ENCODE measurements at places on chromosomes 12 and 14.

- no peak for DNase-seq
Observed at GRCh38 chr12:112985642-112986290, 7.4 kb downstream of the OAS2 start.

DNA sequence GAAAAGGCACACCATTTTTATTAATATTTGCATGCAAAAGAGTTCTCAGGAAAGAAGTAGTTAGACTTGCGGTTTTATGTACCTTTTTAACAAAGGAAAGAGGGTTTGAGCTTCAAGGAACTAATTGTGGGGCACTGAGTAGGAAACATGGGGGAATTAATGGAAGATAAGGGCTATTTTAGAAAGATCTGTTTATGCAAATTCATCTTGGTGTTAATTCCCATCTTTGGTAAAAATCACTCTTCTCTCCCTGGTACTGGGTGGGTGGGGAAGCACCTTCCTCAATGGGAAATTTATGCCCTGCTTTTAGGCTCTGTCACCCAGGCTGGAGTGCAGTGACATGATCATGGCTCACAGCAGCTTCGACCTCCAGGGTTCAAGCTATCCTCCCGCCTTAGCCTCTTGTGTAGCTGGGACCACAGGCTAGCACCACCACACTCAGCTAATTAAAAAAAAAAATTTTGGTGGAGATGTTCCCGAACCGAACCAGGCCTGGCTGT is 30.1 kb upstream of the RESF1 start:
- no peak for DNase-seq

DNA sequence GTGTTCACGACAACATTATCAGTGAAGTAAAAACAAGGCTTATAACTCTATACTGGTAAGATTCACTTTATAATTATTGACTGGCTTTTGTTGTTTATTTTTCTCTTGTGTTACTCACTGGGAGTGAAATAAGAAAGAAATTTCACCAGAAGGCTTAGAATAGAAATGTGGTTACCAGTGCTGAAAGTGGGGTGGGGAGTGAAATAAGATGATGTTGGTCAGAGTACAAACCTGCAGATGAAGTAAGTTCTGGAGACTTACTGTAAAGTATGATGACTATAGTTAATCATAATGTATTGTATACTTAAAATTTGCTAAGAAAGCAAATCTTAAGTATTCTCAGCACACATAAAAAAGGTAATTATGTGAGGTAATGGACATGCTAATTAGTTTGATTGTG is 198.4 kb downstream of the KLHL28 start:
- DNase-seq: no peak

- no peak for DNase-seq
Observed at GRCh38 chr14:64620910-64621309, 71.1 kb downstream of the PPP1R36 start.

DNA sequence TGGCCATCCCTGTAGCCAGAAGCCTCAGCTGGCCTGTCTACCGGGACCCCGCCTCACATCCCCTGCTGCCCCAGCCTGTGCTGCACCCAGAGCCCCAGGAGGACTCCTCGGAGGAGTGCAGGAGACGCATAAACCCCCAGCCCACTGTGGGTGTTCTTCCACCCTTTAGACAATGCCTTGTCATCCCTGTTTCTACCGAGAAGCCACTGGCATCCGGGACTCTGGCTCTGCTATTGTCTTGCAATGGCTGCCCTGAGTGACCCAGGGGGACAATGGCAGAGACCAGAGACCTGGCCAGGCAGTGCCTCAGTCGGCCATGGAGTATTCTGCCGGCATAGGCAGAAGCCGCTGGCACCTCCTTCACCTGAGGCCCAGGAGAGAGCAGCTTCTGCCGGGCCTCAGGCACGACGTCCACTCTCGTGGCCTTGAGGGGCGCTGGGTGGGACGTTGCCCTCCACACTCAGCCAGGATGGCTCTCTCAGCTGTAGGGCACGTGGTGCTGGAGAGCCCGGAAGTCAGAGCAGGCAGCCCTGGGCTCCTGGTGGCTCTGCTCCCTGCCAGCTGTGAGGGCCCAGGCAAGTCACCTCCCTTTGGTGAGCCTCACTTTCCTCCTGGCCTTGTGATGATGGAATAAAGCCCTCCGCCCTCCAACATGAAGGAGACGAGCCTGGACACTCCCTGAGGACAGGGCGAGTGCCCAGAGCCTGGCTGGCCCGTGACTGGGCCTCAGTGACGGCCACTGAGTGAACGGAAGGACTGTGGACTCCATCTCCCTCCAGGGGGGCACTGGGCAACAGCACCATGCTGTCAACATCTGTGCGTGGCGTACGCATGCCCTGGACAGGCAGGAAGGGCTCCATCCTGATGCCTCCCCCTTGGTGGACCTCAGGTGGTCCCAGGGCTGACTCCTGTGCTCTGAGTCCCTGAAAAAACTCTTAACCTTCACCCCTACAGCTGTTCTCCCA is 41.0 kb downstream of the TRAFD1 start:
- no peak for DNase-seq

GRCh38 chr12:14303661-14304155 is 61.8 kb upstream of the ATF7IP start:
- DNase-seq: no peak

DNA sequence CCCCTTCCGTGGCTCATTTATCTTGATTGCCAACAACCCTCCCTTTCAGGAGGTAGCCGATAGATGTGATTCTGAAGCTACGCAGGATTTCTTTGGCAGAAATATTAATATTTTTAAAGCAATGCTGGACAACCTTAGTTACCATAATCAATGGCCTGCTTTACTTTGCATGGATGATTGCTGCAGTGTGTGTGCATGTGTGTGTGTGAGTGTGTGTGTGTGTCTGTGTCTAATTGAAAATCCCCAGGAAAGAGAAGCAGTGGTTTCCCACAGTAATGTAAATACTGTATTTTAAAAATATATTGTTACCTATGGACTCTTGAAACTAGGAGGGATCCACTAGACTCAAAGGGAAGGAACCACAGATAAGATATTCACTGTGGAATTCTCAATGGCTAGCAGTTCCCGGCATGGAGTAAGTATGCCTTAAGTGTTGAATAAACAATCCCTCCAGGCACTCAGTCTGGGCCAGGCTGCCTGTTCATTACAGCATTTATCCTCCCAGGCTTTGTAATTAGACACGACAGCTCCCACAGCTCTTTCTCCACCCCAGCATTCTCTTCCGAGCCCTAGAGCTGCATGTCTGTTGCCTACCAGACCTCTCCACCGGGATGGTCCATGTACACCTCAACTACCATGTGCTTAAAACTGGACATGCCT is 22.5 kb upstream of the C14orf132 start:
- no peak for DNase-seq

- no peak for DNase-seq
Observed at GRCh38 chr12:101619026-101619786, 24.4 kb downstream of the MYBPC1 start.

- DNase-seq: no peak
Observed at GRCh38 chr14:29925736-29926135, 1.9 kb downstream of the PRKD1 start.

DNA sequence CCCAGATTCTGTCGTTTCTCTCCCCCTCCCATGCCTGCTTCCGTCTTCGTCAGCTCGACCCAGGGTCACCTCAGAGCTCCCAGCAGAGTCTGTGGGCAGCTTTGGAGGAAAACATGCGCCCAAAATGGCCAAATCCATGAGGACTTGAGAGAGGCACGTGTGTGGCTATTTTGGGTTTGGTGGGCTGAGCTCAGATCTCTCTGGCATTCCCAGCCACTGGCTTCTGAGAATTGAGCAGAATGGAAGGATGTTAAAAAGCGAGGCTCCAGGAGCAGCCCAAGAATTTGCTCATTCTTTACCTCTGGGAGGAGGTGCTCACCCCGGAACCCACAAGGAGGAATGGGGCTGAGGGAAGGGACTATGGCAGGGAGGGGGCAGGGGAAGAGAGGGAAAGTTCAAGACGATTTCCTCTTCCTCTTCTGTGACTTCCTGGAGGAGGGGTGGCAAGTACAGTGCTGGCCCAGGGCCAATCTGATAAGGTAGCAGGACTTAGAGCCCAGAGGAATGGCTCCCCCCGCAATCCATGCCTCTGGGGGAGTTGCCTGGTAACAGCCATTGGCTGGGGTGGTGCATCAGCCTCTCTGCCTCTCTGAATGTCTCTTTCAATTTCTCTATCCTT is 20.1 kb downstream of the TSPAN9 start:
- DNase-seq: no peak

DNA sequence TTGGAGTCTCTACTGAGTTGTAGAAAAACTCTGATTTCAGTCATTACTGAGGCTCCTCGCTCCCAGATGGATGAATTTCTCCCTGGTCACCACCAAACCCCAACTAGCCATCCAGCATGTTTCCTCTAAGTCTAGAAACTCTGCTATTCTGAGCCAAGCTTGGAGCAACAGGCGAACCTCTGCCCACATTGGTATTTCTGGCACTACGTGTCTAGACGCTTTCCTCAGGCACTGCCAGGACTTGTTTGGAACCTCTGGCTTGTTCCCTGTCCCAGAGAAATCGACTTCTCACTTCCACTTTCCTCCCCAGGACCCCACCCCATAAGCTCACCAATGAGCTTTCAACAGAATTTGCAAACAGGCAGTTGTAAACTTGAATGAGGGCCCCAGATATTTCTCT is 27.6 kb downstream of the WSCD2 start:
- no peak for DNase-seq

DNA sequence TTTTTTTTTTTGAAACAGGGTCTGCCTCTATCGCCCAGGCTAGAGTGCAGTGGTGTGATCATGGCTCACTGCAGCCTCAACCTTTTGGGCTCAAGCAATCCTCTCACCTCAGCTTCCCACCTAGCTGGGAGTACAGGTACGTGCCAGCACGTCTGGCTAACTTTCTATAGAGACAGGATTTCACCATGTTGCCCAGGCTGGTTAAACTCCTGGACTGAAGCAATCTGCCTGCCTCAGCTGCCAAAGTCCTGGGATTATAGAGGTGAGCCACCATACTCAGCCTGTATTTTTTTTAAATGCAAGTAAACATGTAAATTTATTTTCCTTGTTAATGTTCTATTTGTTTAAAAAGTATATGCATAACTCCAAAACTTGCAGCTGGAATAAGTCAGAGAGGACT is 80.4 kb downstream of the EEA1 start:
- DNase-seq: no peak

DNA sequence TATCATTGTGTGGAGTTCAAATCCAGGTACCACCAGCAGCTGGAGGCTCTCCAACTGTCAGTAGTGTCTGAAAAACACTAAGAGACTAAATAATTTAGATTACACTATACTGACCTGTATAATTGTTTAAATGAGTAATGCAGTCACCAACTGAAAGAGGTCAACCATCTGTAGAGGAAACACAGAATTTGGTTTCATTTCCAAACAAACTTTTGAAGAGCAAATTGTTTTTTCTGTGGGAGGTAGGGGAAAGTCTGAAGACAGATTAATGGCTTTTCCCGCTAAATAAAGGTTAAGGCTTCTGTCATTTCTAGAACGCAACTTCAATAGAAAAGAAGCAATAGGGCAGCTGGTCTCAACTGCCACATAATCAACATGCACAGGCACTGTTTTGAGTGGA is 462.6 kb downstream of the PRKD1 start:
- no peak for DNase-seq

- no peak for DNase-seq
Observed at GRCh38 chr12:103626498-103626897, 39.4 kb downstream of the STAB2 start.

DNA sequence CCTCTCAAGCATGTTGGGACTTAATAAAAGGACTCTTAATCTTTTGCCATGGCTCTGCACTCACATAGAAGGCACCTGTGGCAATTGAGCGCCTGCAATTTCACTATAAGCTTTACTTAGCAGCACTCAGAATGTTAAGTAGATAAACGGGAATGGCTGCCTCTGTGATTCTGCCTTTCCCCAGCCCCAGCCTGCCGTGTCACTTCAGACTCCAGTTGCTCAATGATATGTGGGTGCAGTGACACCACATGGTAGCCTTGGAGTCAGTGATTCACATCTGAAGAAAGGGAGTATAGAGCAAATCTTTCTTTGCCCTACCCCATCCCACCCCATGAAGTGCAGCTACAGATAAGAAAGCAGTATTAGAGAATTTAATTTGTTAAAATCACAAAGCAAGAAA is 96.1 kb downstream of the ZFC3H1 start:
- no peak for DNase-seq

DNA sequence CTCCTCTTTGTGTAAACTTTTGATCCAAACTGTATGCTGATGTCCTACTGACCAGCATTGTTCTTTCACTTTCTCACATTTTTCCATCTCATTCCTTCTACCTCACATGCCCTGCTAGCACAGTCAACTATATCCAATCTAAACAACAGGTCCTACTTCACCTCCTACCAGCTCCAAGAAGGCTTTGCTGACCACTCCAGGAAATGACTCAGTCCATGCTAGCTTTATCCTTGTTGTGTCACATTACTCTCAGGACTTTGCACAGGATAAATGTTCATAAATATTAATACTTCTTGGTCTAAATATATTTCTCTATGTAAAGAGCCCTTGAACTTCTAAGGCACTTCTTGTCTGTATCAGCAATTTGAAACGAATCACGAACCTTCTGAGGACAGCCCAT is 64.9 kb upstream of the PCED1B start:
- no peak for DNase-seq

GRCh38 chr12:92055877-92056276 is 89.8 kb downstream of the BTG1 start:
- no peak for DNase-seq

DNA sequence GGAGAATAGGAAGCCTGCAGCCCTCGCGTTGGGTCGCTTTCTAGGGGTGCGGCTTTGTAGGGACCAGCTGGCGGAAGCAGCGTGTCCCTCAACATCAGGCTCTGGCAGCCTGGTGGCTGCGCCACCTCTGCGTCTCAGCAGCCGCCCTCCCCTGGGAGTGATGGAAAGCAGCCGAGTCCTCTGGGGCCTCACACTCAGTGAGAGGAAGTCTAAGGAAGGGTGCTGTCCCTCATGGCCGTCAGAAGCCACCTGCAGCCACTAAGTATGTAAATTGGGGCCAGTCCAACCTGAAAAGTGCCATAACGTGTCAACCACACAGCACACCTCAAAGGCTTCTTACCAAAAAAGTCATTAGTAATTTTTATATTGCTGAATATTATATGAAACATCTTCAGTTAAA is 80.3 kb downstream of the WDR20 start:
- peak; percentile 44 for DNase-seq

DNA sequence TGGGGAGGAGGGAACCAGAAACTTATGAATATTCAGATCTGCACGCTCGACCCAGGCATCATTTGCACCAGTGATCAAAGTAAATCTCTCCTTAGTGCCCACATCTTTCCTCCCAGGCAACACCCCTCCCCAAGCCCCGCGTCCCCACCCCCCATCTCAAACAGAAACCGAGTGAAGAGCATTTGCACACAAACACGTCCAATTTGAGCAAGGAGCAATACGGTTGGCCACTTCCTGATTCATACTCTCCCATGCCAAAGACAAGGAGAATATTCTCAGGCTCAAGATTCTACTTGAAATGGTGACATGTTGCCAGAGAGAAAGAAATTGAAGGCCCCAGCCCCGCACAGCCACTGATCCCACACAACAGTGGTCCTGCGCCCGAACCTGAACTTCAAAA is 7.1 kb downstream of the FOXN3 start:
- no peak for DNase-seq

All from memory B cell (primary cell).